ENCODE measurements at places on chromosomes 4 and X. TPM values are rescaled to one million over a fixed set of nuclear protein-coding genes. Genes with fewer than 3 reads are reported as not detected.

The SRPX gene
- 93.1 TPM for total RNA-seq

The SULT1B1 gene
- not detected for total RNA-seq

The ADGRL3 gene
- not detected for total RNA-seq

The FDCSP gene
- not detected for total RNA-seq

The TCEAL3 gene
- 13.0 TPM for total RNA-seq

The SPANXN2 gene
- not detected for total RNA-seq

The PPA2 gene
- total RNA-seq, result 67.0 TPM

The SSX2 gene
- total RNA-seq, result not detected

The GAGE12H gene
- total RNA-seq, result not detected

The NAT8L gene
- total RNA-seq, result under 0.01 TPM

The CXCL6 gene
- not detected for total RNA-seq

The NUDT9 gene
- 10.1 TPM for total RNA-seq

The FGB gene
- total RNA-seq, result not detected

The GPR173 gene
- 2.2 TPM for total RNA-seq

The ADGRA3 gene
- total RNA-seq, result 25.3 TPM

The PNMA5 gene
- not detected for total RNA-seq

The EDA gene
- total RNA-seq, result 0.59 TPM

Measured in osteoblast (primary cell).